Fibroblast of skin of left biceps (primary cell): ENCODE measurements at places on chromosomes 2 and 18.

GRCh38 chr2:189083106-189083505 lies 96.5 kb downstream of the COL5A2 start:
- no peak for DNase-seq

DNA sequence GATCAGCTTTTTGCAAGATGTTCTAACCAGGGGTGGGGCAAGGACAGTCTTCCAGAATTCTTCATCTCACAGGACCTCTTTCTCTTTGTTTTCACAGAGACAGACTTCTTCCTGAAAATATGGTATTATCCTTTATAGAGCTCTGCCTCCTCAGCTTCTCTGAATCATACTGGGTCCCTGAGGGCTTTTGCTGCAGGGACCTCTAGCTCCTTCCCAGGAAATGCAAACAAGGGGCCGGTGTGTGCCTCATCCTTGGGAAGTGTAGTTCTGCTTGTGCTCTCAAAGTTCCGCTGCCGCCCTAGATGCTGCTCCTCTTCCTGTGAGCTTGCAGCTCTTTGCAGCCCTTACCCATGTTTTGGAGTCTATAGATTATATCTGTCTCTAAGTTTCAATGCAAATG lies 99.5 kb upstream of the NPAS2 start:
- DNase-seq, result no peak

DNA sequence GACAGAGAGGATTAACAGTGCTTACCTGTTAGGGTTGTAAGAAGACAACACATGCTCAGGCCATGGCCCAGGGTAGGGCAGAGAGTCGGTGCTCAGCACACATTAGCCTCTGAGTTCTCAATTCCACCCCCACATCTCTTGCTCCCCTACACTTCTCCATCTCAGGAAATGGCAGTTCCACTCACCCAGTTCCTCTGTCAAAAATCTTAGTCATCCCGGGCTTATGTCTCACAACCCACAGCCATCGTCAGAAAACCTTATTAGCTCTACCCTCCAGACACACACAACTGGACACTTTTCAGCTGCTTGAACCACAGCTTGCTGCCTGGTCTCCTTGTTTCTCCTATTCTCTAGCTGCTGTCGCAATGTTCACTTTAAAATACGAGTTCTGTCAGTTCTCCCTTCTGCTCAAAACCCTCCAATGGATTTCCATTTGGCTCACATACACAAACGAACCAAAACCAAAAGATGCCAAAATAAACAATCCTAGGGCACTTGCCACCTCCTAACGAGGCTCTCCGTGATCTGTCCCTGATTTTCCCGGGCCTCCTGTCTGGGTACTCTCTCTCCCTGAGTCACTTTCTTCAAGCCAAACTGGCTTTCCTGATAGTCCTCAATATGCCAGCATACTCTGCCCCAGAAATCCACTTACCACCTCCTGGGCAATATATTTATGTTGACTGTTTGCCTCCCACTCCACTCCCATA lies 89.7 kb downstream of the KCTD1 start:
- DNase-seq, result no peak

DNA sequence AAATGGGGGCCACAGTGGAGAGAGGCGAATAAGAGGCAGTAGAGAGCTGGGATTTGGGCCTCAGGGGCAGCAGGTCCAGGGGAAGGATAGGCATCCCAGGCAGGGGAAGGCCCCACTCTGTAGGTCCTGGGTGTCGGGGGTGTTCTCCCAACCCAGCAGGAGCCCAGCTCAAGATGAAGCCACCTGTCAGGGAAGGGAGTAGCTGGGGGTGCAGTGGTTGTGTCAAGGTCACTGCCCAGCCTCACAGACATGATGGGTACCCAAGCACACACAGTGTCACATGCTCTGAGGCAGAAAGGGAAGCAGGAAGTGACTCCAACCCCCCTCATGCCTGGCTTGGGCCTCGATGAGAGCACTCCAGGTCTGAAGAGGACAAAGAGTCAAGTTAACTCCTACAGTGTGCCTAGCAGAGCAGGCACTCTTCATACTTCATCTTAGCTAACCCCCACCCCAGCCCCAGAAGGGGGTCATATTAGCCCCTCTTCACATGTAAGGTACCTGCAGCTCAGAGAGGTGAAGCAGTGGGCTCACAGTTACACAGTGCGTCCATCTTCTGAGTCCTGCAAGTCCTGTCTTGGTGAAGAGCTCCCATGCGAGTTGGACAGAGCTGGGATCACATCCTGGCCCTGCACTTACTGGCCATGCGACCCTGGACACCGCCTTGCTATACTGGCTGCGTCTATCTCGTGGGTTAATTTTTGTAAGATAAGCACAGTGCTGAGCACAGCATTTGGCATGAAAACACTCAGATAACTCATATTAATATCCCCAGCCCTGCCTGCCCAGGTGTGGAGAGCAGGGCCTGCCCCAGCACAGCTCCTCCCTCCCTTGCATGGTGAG lies 72.6 kb upstream of the DAPL1 start:
- DNase-seq, result no peak

DNA sequence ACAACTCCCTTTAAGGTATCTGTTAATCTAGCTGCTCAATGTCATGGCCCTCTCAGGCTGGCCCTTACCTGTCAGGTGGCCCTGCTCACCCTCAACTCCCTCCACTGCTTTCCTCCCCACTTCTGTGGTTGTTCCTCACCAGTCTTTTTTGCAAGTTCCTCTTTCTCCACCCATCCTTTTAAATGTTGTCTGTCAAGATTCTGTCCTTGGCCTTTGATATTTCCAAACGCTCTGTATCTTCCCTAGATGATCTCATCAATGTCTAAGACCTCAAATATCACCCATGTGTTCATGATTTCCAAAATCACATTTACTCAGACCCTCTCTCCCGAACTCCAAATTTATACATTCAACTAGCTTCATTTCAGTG lies 3.5 kb downstream of the PTPN2 start:
- DNase-seq, result no peak

GRCh38 chr18:13320096-13320495 lies 101.5 kb downstream of the LDLRAD4 start:
- DNase-seq, result no peak

DNA sequence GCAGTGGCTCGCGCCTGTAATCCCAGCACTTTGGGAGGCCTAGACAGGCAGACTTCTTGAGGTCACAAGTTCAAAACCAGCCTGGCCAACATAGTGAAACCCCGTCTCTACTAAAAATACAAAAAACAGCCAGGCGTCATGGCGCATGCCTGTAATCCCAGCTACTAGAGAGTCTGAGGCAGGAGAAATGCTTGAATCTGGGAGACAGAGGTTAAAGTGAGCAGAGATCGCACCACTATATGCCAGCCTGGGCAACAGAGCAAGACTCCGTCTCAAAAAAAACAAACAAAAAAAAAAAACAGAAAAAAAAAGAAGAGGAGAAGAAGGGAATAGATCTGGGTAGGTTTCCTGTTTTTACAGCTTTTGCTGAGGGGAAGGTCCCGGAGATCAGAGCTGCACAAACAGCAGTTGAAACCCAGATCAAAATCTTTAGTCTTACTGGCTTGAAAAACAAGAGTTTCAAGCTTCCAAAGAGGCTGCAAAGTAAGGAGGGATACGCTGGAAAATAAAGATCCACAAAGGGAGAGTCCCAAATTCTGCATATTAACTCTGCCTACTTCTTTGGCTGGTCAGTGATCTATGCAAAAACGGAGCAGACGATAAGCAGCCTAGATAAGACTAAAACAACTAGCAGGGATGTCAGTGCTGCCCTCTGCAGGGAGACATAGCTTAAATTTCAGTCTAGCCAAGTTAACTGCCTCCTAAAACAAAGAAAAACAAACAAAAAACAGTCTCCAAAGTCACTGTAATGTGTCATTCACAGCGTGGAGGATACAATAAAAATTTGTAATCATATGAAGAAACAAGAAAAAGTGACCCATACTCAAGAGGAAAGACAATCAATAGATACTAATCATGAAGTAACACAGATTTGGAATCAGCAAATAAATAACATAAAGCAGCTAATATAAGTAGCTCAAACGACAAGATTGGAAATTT lies 74.1 kb downstream of the TLK1 start:
- peak; percentile 4 for DNase-seq

- no peak for DNase-seq
Measured at GRCh38 chr18:24019641-24020331, 5.2 kb downstream of the TTC39C start.

DNA sequence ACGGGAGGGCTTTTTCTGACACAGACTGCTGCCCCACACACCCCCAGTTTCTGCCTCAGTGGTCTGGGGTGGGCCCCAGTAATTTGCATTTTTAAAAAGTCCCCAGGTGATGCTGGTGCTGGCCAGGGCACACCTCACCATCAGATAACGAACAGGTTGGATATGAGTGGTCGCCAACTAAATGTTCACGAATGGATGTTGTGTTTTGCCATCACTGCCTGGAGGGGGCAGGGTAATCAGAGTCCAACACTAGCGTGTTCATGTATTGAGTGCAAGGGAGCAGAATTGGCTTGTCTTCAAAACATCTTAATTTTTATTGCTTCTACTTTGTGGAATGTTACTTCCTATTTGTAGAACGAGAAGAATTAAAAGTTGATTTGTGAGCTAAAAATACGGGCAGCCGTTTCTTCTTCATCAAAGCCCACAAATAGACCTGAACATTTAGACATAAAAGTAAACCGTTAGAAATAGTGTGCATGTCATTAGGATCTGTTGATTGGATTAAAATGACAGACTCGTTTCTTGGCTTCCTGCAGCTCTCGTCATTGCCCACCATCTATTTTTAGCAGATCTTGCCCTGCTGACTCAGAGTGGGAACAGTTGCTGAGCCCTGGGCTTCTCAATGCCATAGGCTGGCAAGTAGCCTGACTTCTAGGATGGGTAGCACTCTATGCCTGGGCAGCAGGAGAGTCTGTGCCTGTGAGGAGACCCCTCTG lies 45.2 kb downstream of the NCK2 start:
- no peak for DNase-seq

- no peak for DNase-seq
Measured at GRCh38 chr18:21857871-21858270, 117.3 kb downstream of the MIB1 start.

- DNase-seq, result no peak
Measured at GRCh38 chr2:161170958-161171932, 11.0 kb downstream of the TANK start.

DNA sequence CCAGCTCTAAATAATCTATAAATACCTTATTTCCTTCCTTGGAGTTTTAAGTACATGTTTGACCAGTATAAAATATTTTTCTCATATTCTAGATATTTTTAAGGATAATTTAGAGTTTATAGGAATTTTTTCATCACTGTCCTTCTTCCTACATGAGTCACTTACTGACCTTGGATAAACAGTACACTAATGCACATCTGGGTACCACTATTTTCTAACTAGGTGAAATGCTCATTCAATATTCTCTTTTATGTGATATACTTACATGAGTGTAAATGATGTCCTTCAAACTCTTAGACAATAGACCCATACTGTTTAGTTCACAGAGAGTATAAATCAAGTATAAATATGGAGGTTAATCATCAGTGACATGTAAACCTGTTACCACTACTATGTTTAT lies 1574.2 kb upstream of the ACVR2A start:
- DNase-seq, result no peak

- no peak for DNase-seq
Measured at GRCh38 chr2:241788572-241788971, 11.9 kb downstream of the GAL3ST2 start.

GRCh38 chr2:18980104-18980785 lies 378.2 kb downstream of the OSR1 start:
- DNase-seq, result no peak

GRCh38 chr18:76475450-76476194 lies 19.4 kb downstream of the ZNF516 start:
- no peak for DNase-seq

DNA sequence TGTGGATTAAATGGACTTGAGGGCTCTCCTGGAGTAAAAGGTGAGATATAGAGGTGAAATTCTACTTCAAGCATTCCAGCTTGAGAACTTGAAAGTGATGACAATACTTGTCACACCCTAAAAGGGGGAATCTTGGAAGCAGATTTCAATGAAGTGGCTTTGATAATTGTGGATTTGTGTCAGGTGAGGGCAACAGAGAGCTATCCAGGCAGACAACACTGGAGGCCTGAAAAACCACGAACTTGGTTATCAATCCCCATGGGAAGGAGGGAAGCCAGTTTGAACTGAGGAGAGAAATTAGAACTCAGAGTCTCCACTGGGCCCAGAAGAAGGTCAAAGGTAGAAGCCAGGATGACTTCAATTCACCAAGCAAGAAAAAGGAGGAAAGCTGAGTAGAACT lies 263.9 kb downstream of the FIGN start:
- DNase-seq, result peak; percentile 2

GRCh38 chr2:38716185-38716584 lies 35.0 kb downstream of the SRSF7 start:
- peak; percentile 69 for DNase-seq

DNA sequence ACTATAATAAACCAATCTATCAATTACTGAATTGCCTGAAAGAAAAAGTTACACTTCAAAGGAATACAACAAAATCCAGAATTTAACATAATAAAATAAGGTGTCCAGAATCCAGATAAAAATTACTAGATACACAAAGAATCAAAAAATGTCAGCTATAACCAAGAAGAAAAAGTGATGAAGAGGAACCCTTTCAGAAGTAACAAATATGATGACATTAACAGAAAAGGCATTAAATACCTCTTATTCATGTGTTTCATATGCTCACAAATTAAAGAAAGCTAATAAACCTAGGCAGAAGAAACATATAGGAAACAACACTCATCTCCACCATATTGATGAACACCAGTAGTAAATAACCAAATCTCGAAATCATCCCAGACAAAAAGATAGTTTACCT lies 722.8 kb downstream of the ADCYAP1 start:
- no peak for DNase-seq

GRCh38 chr18:13232086-13232917 lies 13.7 kb downstream of the LDLRAD4 start:
- no peak for DNase-seq

- no peak for DNase-seq
Measured at GRCh38 chr2:99555404-99555803, 65.6 kb upstream of the REV1 start.

- DNase-seq, result no peak
Measured at GRCh38 chr18:25240420-25240770, 111.6 kb downstream of the ZNF521 start.

GRCh38 chr2:40189881-40190280 lies 262.0 kb downstream of the SLC8A1 start:
- DNase-seq, result no peak

GRCh38 chr2:160407393-160408172 lies 86.0 kb downstream of the RBMS1 start:
- DNase-seq, result peak; percentile 48

GRCh38 chr2:135664623-135665068 lies 77.0 kb upstream of the UBXN4 start:
- DNase-seq, result no peak

GRCh38 chr2:238285653-238286082 lies 2.7 kb downstream of the PER2 start:
- DNase-seq, result peak; percentile 30

DNA sequence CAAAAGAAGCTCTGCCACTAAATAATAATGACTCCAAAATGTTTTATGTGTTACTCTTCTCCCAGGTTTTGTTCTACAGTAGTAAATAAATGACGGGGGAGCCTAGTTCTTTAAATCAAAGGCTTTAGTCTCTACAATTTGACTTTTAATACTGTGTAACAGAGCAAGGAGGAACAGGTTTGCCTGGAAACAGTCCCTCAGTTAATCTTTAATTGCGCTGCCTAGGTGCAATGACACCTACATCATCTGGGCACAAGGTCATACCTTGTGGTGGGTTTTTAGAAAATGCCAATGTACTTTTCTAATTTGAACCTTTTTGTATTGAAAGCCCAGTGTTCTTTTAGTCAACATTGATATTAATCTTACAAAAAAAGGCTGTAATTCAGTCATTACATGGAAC lies 287.3 kb upstream of the SETBP1 start:
- no peak for DNase-seq
